ENCODE measurements at places on chromosomes 6 and 20.

DNA sequence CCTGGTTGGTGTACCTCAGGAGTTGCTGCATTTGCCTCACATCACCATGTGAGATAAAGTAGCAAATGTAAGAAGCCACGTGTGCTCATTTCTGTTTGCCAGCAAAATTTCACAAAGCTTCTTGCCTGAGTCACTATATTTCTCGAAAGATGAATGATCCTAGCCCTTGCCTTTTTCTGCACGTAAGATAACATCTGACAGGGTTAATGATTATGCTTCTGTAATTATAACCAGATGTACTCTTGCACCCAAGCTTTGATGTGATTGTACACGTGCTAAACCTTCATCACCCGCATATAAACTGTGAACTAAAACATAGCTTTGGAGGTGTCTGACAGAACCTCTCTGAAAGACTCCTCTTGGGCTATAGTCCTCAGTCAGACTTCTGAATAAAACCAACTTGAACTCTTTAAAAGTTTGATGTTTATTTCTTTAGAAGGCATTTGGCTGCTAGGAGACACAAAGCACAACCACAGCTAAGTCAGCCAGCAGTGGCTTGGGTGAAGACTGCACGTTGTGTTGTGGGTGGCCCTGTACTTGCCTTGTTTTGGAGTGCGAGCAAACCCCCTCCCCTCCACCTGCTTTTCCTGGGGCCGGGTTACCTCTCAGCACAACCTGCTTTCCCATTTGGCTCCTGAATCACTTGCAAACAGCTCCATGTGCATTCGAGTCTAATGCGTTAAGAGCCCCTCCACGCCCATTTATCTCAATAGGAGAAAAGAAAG is 19.3 kb downstream of the PROKR2 start:
- no peak for DNase-seq

DNA sequence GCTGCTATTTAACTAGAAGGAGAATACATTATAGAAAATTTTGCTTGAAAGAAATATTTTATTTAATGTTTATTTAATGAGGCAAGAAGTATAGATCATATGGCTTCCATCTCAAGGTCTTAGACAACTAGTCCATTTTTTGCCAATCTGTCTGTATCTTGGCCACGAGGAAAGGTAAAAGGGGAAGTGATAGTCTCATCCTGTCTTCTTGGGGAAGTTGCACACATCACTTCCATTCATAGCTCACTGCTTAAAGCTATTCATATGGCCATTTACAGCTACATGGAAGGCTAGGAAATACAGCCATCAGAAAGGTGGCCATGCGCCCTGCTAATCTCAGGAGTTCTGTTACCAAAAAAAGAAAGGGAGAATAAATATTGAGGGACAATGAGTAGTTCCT is 50.8 kb downstream of the METTL24 start:
- DNase-seq = no peak

DNA sequence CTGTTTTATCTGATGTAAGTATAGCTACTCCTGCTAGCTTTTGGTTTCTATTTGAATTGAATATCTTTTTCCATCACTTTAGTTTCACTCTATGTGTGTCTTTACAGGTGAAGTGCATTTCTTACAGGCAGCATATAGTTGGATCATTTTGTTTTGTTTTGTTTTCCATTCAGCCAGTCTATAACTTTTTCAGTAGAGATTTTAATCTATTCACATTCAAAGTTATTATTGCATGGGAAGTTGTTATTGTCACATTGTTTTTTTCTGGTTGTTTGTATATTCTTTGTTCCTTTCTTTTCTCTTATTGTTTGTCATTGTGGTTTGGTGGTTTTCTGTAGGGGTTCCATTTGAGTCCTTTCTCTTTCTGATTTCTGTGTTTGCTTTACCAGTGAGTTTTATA is 151.2 kb downstream of the PDE10A start:
- DNase-seq = no peak

- DNase-seq = peak; percentile 21
Measured at GRCh38 chr20:63223121-63223825, 7.3 kb upstream of the YTHDF1 start.

- DNase-seq = no peak
Measured at GRCh38 chr6:34047913-34048867, 97.7 kb downstream of the GRM4 start.

GRCh38 chr6:136897071-136897470 is 25.0 kb upstream of the SLC35D3 start:
- no peak for DNase-seq

DNA sequence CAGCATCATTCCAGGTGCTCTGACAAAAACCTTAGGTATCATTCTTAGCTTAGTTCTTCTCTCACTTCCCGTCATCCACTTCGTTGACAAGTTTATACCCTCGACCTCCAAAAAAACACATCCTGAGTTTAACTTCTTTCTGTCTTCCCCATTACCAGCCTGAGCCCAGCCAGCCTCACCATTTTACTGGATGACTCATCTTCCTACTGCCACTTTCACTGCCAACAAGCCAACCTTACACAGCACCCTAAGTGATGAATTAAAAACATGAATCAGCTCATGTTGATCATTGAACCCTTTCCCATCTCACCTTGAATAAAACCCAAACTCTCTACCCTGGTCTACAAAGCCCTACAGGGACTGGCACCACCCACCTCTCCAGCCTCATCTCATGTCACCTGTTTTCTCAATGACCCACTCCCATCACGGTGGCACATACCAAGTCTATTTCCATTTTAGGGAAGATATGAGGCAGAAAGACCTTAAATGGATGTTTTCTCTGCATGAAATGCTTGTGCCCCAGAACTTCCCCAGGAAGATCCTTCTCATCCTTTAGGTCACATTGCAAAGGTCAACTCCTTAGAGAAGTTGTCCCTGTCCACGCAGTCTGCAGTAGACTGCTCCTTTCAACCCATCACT is 9.9 kb upstream of the UST start:
- no peak for DNase-seq

DNA sequence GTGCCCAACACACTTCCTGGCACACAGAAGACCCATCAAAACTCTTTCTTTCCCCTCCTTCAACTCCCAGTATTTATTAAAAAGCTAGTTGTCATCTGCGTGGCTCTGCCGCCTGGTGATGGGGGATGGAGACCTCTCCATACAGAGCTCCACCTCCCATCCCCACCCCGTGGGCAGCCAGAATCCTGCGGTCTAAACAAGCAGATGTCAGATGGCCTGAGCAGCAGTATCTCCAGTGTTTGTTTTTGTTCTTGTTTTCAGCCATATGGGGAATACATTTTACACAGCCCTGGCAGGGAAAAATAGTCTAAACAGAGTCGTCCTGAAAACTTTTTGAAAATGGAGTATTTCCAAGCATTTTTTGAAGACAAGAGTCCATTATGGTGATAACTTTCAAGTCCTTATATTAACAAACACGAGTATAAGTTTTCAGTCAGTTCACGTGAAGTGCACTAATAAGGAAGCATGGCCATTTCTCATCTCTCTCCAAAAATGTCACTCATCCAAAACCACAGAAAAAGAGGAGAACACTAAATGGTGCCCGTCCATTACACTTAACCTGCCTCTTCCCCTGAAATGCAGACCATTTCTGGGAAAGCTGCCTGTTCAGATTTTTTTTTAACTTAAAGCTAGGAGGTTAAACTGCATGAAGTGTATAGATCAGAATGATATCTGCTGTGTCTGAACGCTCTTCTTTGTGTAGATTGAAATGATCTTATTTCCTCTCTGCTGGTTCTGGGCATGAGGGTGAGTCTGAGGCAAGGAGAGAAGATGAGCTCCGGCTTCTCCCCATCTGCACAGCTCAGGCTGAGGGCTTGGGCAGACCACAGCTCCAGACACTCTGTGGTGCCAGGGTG is 91.0 kb downstream of the TCP11 start:
- no peak for DNase-seq

DNA sequence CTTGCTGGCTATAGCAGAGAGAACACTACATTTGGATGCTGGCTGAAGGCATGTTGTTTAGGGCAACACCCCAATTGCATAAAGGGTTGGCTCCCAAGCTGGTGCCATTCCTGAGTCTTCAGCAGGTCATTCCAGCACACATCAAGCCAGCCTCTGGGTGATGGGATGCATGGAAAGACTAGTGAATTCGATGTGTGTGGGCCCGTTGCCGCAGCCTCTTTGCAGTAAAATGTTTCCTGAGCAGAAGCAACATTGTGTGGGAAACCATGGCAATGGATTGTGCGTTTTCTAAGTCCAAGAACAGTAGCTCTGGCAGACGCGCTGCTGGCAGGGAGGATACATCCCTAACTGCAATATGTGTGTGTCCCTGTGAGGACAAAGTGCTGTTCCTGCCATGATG is 142.4 kb upstream of the SLC24A3 start:
- no peak for DNase-seq

All from stimulated activated CD4-positive, alpha-beta T cell treated with anti-CD3 and anti-CD28 coated beads, TNF-alpha, amount 100 ng/mL, for 1 hour (primary cell).